ENCODE measurements at places on chromosomes 5 and 9.
A peak's percentile ranks its signal among the peaks of the same experiment; 100 is the strongest.

GRCh38 chr9:7318920-7319319 is 480.7 kb downstream of the DMAC1 start:
- DNase-seq, result no peak

DNA sequence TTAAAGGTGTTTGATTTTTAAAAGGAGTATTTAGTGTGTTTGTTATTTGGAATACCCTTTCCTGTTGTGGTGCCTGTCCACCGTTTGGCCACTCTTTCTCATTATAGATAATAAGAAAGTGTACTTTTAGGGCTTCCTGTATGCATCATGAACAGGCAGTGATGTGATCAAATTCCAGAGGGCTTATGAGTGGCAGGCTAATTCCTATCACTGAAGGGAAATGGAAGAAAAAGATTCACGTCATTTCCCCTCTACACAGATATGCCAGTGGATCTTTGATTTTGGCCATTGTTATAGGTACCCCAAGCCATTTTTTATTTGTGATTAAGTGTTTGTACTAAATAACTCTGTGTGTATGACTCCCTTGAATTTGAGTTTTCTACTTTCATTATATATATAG is 37.1 kb downstream of the RPS6 start:
- DNase-seq, result no peak

DNA sequence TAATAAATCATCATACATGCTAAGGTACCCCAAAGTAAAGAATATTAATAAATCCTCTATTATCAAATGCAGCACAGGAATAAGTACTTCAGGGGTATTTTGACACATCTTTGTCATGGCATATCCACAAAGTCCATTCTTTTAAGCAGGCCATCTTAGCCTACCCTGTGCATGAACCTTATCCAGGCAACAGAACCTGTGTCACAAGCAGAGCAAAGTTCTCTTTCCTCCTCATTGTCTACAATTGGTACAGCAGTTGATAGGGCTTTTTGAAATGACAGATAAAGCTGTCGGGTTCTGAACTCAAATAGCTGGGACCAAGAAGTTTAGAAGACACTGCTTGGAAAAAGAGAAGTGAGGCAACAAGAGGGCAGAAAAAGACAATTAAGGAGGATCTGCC is 30.8 kb upstream of the PURA start:
- DNase-seq, result no peak

- DNase-seq, result no peak
Measured at GRCh38 chr9:93329629-93330280, 121.7 kb upstream of the FAM120A start.

DNA sequence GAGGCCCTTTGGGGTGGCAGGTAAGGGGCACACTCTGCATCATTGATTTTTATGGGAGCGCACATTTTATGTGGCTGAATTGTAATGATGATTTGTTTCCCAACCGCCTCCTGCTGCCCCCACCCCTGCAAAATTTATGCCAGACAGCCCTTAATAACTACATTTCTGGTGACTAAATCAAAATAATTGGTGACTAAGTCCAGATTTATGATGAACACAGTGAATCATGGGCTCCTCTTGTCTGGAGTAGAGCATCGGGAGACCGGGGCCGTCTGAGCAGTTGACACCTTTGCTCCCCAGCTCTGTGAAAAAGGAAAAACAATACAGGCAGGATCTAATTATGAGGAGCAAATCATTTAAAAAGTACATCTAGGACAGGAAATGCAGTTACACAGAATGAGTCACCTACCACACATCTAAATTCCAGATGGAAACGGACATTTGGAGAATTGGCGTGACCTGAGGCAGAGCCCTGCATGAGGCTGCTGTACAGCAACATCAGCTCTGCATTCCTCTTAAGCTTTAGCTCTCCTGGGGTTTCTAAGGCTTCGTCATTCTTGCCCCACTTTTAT is 58.9 kb downstream of the DOCK2 start:
- peak; percentile 71 for DNase-seq
